ENCODE measurements at places on chromosomes 12 and 14.
A peak's percentile ranks its signal among the peaks of the same experiment; 100 is the strongest.

DNA sequence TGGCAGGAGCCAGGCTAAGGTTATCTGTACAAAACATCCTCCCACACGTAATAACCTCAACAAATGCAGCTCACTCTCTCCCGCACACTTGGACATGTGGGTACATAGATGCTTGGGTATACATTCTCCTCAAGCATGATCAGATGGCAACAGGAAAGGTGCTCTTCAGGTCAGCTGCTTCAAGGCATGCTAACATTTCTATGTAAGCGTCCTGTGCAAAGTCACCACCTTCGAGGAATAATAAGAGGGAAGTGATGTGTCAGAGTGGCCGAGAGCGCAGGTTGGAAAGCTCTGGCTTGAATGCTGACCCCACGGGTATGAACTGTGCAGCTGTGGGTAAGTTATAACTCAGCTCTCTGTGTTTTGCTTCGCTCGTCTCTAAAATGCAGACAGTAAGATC lies 24.2 kb upstream of the SLC6A12 start:
- no peak for DNase-seq

DNA sequence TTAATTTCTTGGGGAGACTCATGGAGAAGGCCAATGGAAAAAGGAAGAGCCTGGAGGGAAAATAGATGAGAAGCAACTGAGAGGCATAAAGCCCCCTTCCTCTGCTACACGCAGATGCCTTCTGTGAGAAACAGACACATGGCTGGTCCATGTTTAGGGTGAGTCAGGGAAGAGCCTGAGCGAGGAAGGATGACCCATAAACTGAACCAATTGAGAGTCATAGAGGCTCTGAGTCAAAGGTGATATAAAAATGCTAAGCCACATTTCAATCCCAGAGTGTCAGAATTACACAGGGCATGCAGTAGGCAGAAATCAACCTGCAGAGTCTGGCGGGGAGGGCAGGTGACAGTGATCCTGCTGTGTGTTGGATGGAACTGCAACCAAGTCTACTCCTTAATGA lies 30.1 kb upstream of the NEDD1 start:
- DNase-seq, result no peak

DNA sequence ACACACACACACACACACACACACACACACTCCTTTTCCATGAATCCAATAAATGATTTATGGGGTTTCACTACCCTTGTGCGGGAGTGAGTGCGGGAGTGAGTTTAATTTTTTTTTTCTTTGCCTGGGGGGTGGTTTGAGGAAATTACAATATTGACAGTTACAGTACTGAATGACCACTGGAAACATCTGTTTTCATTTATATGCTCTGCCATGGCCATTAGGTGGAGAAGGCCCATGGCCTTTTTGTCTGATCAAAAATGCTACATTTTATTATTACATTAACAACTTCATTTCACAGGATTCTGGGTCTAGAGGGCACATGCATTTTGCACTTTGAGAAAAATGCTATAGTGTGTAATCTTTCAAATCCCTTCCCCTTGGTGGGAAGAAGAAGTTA lies 5.9 kb downstream of the TBX3 start:
- no peak for DNase-seq

- DNase-seq, result no peak
These were observed 12.3 kb downstream of the DENND5B start for GRCh38 chr12:31578632-31579031.

- DNase-seq, result no peak
These were observed 117.6 kb upstream of the GARIN6 start for GRCh38 chr12:99529966-99530365.

- DNase-seq, result no peak
These were observed 230.5 kb downstream of the AKAP6 start for GRCh38 chr14:32559590-32559989.

- no peak for DNase-seq
These were observed 509.4 kb downstream of the GALC start for GRCh38 chr14:87483271-87484260.

- DNase-seq, result no peak
These were observed 870.6 kb downstream of the TMEM121 start for GRCh38 chr14:106396999-106397398.

DNA sequence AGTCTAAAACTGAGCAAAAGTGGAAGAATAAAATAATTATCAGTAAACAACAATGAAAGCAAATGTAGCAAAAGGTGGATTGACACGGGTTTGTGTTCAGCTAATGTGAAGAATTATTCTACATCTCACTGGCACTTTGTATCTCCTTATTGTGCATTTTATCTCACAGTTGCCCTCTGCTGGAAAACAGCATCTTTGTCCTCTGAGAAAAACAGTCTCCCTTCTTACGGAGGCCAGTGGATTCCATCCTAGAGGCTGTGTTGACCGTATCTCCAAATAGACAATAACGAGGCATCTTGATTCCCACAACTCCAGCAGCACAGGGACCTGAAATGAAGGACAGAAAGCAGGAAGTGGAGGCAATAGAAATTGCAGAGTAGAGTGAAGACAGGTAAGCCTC lies 51.3 kb upstream of the PLBD1 start:
- DNase-seq, result no peak

DNA sequence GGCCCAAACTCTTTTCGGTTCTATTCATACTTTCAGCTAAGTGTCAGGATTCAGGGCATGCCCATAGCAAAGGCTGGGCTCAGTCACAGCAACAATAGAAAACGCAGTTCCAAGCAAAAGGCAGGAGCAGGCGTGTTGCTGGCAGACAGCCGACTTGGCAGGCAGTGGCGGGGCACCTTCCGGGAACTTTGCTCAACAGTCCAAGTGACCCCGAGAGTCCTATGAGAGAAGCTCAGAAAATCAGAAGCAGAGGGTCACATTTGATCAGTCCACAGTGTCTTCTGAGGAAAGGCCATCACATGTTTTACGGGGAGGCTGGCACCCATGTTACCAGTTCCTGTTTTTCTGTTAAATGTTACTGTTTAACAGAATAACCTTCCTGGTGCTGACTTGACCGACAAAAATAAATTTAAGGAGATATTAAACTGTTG lies 115.0 kb downstream of the DACT1 start:
- DNase-seq, result peak; percentile 90

DNA sequence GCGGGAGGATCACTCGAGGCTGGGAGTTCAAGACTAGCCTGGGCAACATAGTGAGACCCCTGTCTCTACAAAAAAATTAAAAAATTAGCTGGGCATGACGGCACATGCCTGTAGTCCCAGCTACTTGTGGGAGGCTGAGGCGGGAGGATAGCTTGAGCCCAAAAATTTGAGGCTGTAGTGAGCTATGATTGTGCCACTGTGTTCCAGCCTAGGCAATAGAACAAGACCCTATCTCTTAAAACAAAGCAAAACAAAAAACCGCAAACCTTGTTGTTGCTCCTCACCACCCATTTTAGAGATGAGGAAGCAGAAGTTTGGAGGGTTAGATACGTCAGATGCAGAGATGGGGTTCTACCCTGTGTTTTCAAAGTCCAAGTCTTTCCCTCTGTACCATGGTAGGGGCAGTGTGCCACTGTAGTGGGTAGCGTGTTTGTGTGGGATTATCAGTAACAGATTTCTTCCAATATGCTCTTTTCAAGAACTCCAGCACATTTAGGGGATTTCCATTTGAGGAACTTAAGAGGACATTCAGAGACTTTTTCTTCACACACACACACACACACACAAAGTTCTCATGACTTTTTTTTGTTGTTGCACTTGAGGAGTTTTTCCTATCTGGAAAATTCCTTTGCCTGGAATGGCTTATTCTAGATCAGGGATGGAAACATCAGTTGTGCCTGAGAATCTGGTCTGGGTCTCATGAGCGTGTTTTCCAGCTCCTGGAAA lies 186.5 kb downstream of the CHST11 start:
- no peak for DNase-seq

DNA sequence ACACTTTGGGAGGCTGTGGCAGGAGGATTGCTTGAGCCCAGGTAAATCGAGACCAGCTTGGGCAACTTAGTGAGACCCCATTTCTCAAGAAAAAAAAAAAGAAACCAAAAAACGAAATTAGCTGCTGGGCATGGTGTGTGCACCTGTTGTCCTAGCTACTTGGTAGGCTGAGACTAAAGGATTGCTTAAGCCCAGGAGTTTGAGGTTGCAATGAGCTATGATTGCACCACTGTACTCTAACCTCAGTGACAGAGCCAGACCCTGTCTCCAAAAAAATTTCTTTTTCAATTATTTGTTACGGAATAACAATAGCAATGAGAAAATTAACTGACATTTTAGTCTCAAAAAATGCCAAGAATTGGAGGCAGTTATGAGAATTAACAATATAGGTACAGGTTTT lies 128.0 kb downstream of the CCDC91 start:
- no peak for DNase-seq

- no peak for DNase-seq
These were observed 448.0 kb upstream of the FBXO33 start for GRCh38 chr14:39880106-39880695.

GRCh38 chr14:30223385-30223785 lies 295.7 kb upstream of the PRKD1 start:
- DNase-seq, result peak; percentile 45

- DNase-seq, result no peak
These were observed 87.0 kb downstream of the SLC25A47 start for GRCh38 chr14:100410056-100410565.

All from left lung (tissue), 14 donors.